ENCODE measurements at places on chromosomes 5 and 9.

- peak; percentile 24 for DNase-seq
Measured at GRCh38 chr5:79560771-79561524, 47.0 kb upstream of the HOMER1 start.

GRCh38 chr5:6936031-6936430 lies 222.8 kb downstream of the TENT4A start:
- DNase-seq, result no peak

- peak; percentile 83 for DNase-seq
Measured at GRCh38 chr9:129737479-129738274, 15.2 kb downstream of the PTGES start.

DNA sequence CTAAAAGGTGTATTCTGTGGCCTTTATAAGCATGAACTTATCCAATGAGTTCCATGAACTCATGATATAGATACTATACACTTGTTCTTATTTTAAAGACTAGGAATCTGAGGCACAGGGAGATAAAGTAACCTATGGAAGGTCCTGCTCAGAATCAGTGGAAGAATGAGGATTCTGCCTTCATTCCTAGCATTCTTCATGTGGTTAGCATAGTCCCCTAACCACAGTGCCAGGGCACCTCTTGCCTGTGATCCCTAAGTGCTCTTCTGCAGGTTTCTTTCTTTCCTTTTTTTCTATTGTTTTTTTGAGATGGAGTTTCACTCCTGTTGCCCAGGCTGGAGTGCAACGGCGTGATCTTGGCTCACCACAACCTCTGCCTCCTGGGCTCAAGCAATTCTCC lies 174.1 kb downstream of the C9orf152 start:
- no peak for DNase-seq

GRCh38 chr5:174376726-174377373 lies 331.3 kb downstream of the NSG2 start:
- DNase-seq, result no peak

GRCh38 chr9:88387036-88387551 lies 1.1 kb upstream of the SPIN1 start:
- no peak for DNase-seq

DNA sequence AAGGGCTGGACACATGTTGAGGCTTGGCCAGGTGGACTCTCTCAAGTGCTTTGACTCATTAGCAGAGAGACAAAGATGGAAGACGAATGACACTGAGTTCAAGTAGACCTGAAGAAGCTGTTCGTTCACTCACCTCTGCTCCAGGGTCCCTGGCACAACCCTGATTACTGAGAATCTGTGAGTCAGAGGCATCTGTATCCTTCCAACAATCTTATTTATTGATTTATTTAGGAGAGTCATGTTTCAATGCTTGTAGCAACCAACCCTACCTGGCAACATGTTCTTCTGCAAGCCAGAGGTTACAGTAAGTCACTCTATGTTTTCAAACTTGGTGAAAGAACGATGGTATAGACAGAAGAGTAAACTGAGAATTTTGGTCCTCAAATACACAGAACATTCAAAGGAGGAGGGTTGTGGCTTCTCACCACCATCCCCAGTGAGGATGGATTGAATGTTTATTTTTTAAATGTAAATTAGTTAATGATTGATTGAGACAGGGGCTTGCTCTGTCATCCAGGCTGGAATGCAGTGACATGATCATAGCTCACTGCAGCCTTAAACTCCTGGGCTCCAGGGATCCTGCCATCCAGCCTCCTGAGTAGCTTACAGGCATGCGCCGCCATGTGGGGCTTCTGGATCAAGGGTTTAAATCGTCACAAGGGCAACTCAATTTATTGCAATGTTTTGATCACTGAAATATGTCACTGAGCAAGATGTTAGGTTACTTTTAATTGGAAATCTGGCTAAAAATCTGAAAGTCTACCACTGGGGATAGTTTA lies 55.7 kb upstream of the CARTPT start:
- DNase-seq, result no peak

DNA sequence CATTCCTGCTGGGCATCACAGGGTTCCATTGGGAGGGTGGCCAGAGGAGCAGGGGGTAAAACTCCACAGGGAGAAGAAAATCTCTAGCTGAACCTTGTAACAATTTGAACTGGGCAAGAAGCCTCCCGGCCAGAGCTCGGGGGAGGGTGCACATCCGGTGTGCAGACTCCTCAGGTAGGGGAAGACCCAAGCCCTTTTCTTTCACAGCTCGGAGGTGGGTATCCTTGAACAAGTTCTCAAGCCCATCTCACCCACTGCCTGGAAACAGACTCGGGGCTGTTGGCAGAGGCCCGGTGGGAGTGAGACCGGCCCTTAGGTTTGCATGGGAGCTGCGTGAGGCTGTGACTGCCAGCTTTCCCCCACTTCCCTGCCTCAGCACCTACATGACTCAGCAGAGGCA lies 111.5 kb upstream of the IL7R start:
- no peak for DNase-seq

DNA sequence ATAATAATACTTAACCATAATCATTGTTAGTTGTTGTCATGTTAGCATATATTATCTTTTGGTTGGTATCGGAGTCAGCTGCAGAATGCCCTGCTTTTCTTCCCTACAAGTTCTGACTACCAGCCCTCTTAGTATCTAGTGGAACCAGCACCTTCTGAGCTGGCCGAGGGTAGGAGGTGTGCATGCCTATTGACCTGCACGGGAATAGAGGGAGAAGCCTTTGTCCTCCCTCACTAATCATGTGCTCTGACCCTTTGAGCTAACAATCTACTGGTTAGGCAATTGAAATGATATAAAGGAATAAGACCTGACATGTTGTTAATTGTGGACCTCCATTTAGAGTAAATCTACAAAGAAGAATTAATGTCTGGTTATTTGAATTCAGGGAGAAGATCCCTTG lies 4.1 kb downstream of the PCSK5 start:
- no peak for DNase-seq
